Activated CD4-positive, alpha-beta T cell treated with anti-CD3 and anti-CD28 coated beads, Interleukin-2, amount 50 U/mL, for 1 hour (primary cell): ENCODE measurements at places on chromosomes 12 and 14.

DNA sequence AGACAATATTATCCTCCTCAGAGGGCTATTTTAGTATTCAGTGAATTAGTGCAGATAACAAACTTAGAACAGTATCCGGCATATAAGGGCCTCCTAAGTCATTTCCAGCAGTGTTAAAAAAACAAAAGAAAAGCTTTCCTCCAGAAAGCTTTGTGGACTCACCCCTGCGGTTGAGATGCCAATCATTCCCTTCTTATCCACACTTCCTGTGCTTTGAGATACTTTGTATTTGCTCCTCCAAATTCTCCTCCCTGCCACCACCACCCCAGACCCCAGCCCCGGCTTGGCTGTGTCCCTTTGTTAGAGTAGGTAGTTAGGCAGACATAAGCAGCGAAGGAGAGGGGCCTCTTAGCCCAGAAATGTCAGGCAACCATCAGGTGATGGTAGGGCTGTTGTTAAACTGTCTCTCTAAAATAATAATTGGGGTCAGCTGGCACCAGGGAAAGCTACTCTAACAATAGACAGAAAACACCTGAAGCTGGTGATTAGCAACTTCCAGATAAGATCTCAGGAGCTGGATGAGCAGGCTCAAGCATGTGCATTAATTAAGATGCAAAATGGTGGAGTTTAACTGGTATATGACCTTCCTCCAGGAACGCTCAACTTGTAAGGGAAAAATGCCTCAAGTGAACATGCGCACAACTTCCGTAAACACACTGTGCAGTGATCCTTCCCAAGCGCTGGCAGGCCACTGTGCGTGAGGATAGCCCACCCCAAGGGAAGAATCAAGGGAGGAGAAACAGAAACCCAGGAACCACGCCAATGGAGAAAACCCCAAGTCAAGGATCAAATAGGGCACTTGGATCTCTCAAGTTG lies 152.1 kb upstream of the EEA1 start:
- DNase-seq = no peak

DNA sequence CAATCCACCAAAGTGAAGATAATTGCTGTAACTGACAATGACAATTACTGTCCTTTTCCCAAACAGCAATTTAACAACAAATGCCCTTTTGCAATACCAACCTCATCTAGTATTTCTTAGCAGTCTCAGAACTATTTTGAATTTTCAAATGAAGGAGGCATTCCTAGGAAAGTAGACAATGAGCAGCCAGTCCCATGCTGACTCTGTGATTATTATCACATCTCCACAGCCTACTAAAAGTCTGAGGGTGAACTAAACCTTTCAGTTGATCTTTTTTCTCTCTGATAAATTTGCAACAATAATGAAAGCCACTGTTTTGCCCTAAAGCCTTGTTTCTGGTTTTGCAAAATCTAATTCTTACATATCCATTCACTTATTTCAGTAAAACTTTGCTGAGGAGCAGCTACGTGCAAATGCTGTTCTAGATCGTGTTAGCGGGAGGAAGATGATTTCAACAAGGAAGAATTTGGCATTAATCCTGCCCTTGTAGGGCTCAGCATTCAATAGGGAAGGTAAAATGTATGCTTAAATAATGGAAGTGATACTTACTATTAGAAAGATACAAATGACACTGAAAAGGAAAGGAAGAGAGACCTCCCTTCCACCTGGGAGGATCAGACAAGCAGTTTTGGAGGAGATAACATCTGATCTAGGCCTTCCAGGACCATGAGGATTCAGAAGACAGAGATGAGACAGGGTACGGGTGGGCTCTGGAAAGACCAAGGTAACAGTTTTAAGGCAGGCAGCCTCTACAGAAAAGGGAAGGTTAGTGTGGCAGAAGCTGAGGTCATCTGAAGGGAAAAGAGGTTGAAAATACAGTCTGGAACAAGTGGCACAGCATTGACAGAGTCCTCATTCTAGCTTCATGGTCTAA lies 47.4 kb downstream of the SLC38A1 start:
- no peak for DNase-seq

DNA sequence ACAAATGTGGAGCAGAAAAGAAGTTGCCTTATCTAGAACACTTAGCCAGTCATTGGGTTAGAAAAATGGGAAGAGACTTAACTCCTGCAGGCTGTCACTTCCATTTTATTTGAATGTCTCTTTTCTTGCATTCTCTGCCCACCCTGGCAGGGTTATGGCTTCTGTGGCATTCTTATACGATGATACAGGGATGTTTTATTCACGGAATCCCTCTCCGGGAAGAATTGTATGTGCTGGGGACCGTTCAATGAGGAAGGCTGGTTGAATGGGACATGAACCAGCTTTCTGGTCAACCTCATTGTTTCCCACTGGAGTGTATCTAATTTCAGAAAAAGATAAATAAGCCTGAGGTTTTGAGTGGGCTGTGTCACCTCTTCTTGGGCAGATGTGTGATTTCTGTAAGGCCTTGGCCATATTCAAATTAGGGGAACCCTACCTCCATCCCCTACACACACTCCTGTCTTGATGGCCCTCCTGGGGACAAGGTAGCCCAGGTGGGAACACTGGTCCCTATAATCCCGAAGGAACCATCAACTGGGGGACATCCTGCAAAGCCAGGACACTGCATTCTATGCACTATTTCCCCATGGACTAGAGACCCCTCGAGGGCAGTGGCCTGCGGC lies 174.8 kb upstream of the GSC start:
- DNase-seq = no peak

DNA sequence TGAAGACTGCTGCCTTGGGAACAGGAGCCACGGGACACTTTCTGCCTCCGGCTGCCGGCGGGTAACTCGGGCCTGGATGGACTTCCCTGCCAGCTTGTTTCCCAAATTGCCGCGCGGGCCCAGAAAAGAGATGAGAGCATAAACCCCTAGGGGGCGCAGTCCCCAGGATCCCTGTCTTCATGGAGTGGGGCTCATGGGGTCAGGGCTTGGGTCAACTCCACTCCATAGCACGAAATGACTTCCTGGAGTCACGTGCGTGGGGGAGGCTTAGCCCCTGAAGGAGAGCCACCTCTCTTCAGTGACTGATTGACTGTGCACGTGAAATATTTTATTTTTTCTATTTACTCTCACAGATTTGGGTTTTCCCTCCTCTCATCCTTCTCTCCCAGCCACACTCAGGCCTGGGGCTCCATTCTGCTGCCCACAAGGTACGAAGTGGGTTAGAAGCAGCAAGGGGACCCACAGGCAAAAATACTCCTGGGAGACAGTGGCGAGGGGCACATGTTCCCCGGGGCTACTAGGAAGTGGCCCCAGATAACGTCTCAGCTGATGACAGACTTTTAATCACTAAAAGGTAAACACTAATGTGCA lies 10.0 kb downstream of the PGF start:
- DNase-seq = no peak

DNA sequence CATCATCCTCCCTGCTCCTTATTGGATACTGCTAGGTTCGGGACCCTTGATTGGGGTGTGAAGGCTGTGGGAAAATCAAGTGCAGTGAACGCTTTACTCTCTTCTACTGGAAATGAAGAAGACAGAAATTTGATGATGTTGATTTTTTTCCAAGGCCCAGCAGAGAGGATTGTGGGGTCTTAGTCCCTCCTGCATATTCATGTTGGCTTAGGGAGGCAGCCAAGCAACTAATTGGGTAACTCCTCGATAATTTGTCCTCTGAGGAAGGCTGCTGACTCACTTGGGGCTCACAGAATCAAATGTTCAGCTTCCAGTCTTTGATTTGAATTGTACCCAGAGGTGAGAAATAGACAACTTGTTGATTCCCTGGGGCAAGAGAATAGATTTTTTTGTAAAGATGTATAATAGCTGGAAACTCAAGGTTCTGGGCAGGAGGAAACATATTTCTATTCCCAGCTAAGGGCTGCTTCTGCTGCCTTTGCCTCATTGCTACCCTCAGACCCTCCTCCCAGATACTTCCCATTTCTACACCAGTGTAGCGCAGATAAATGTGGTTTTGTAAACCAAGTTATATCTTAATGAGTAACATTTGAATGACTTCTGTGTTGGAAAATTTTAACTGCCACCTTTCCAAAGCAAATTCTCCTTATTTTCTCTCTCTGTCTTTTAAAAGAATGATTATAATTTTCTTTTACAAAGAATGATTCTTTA lies 21.7 kb downstream of the NEUROD4 start:
- DNase-seq = no peak

DNA sequence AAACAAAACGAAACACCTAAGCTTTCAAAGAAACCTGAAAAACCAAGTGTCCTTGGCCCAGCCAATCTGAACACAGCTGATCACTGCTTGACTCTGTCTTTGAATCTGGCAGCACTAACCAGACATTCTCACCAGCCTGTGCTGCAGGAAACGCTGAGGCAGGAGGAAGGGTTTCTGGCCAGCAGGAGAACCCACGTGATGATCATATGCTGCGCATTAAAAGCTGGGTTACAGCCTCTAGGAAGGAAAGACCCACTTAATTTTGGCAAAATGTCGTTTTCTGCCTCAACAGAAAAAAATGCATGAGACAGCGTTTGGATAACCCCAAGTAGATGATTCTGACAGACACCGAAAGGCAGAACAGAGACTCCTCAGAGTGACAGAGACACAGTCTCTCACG lies 9.8 kb downstream of the APPL2 start:
- no peak for DNase-seq

- no peak for DNase-seq
Observed at GRCh38 chr14:85421186-85421877, 108.6 kb upstream of the FLRT2 start.

DNA sequence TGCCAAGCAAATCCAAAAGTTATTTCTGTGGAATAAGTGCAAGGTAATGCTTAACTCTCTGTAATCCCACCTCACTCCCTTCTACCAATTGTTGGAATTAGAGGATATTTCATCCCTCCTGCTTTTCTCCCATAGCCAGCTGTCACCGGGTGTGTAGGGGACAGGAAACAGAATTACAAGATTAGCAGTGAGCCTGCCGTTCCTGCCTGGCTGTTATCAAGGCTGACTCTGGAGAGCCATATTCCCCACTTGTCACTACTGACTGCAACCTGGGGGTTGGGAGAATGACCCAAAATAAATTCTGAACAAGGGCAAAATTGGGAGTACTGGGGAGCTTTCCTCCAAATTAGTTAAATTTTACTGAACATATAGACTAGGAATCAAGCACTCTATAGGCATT lies 24.8 kb downstream of the TBX5 start:
- DNase-seq = no peak

DNA sequence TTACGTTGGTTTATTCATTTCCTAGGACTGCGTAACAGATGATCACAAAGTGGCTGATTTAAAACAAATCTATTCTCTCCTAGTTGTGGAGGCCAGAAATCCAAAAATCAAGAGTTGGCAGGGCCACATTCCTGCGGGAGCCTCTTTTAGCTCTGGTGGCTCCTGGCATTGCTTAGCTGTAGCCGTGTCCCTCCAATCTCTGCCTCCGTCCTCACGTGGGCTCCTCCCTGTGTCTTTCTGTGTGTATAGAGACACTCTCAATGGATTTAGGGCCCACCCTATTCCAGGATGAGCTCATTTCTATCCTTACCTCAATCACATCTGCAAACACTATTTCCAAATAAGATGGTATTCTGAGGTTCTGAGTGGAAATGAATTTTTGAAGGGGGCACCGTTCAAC lies 42.5 kb downstream of the KCTD10 start:
- DNase-seq = no peak

- no peak for DNase-seq
Observed at GRCh38 chr12:108860443-108860842, 3.1 kb upstream of the SSH1 start.

- DNase-seq = no peak
Observed at GRCh38 chr12:112480931-112481330, 62.2 kb downstream of the PTPN11 start.

GRCh38 chr12:109937371-109937770 lies 37.3 kb downstream of the TCHP start:
- no peak for DNase-seq

DNA sequence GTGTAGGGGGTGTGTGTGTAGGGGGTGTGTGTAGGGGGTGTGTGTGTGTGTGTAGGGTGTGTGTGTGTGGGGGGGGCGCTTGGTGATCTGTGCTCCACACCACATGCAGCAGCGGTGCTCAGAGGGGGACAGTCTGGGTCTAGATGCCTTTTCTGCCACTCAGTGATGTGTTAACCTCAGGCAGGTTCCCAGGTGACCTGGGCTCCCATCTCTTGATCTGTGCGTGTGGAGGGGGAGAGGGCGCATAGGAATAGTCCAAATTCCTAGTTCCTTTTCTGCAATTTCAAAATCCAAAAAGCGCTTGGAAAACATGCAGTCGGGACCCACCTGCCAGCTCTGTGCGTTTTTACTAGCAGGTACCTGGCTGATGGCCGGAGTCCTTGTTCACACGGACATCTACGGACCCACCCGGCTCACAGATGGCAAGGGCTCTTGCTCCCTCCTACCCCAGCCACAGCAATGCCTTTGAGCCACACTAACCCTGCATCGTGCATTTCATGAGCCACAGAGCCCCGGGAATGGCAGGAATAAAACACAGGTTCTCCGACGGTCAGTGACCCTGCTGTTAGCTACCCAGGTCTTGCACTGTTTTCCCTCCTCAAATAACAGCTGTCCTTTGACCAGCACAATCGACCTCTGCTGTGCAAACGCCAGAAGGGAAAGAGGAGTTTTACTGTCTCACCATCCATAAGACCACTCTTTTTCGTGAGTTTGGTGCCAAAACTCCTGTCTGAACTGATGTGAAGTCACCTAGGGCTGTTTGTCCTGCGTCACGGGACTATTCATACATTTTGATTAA lies 120.8 kb downstream of the GLT1D1 start:
- DNase-seq = no peak
